Brain pericyte (primary cell): ENCODE measurements at places on chromosomes 5 and 9.

- no peak for DNase-seq
Observed at GRCh38 chr5:97670447-97670846, 487.4 kb upstream of the RIOK2 start.

- DNase-seq, result no peak
Observed at GRCh38 chr5:79984363-79984762, 6.7 kb downstream of the MTX3 start.

DNA sequence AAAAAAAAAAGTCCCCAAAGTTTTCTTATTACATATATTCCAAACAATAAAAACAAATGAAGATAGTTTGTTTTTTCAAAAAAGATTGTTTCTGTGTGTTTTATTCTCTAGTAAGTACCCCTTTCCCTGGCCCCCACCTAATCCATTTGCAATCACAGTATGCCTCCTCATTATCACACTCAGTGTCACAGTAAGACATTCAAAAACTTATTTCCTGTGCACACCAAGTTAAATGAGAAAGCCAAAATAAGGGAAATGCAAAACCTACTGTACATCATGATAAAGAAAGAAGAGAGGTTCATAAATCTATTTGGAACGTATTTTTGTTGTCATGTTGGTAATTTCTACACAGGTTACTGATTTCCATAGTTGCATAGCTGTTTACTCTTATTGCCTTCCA, 62.3 kb downstream of the ST8SIA4 start:
- DNase-seq, result no peak

DNA sequence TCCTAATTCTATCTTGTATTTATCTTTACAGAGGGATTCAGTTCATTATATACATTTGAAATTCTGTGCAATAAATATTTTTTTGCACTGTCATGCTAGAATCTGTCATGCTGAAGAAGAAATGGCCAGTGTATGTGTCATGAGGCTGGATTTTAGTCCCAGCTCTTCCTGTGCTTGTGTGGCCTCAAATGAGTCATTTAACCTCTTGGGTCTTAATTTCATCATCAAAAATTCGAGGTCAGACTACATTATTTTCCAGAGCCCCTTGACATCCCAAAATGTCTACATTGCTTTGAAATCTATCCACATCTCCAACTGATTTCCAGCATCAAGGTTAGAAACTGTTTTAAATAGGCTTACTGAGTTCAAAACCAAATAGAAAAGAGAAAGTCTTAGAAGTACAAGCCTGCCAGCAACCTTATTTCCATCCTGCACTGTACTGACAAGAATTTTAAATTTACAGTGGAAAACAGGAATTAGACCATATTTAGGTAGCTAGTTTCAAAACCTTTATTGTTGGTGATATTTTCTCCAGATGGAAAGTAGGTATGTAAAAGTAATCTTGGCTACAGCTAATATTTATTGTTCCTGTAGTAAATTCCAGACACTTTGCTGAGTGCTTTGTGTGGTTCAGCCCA, 96.7 kb upstream of the MAMDC2 start:
- no peak for DNase-seq

DNA sequence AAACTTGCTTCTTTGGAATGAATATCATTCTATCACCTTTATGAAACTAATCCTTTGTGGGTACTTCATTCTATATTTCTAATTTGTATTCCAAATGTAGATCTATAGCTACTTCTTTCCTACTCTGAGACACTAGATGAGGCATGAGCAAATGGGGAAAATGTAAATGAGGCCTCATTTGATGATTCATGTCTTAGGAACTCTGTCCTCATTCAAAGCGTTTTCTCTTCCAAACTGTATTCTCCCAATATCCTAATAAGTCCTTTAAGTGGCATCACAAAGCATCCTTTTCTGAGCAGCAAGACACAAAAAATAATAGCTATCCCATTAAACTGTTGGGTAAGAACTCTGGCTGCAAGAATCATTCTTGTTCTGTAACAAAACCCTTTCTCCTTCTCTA, 56.1 kb downstream of the TTLL11 start:
- DNase-seq, result no peak

DNA sequence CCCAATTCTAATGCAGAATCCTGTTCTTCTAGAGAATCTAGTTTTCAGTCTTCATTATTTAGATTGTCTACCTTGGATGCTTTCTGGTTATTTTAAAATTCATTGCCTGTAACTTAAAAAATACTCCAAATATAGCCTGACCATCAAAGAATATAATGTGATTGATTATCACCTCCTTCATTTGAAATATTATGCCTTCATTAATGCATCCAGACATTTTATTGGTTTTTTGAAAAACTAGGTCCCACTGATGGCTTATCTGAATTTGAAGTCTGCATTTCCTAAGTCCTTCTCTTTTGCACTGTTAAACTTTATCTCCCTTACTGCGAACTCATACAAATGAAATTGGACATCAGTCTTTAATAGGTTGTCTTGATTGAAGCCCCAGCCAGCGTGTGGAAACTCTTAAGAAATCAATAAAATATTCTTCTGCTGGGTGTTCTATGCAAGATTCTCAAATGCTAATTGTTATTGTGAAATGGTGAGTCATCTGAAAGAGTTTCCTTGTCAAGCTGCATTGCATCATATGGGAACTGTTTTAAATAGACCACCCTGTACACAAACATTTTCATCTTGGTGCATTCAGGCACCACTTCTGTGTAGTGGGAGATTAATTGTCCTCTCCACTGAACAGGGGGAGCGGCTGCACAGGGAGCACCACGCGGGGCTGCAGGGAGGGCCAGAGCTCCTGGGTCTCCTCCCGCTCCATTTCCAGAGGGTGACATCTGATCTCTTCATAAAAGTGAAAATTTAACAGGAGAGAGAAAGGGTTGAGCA, 92.3 kb upstream of the FANCC start:
- DNase-seq, result no peak

DNA sequence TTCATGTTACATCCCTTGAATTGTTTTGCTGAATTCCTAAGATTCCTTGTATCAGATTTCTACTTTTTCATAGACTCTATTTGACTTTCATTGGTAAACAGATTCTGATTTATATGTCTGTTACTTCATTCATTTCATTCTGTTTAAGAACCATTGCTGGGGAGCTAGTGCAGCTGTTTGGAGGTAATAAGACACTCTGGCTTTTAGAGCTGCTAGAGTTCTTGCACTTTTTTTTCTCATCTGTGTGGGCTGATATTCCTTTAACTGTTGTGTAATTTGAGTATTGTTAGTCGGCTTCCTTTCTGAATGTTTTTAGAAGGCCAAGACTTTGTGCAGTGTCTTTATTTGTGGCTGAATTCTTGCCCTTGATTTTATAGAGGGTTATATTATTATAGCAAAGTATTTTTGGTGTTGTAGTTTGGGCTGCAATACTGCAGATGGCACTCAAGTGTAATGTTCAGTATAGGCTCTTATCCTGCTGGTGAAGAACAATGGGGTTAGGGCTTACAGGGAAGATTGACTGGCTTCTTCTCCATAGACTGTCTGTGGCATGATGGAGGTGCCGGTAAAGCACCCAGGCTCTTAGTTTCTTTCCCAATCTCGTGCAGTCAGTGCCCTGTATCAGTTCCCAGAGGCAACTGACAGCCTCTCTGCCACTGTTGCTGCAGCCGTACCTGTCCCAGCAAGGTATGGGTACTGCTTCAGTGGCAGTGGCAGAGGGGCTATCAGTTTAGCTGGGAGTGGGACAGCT, 162.2 kb downstream of the OXCT1 start:
- peak; percentile 37 for DNase-seq

DNA sequence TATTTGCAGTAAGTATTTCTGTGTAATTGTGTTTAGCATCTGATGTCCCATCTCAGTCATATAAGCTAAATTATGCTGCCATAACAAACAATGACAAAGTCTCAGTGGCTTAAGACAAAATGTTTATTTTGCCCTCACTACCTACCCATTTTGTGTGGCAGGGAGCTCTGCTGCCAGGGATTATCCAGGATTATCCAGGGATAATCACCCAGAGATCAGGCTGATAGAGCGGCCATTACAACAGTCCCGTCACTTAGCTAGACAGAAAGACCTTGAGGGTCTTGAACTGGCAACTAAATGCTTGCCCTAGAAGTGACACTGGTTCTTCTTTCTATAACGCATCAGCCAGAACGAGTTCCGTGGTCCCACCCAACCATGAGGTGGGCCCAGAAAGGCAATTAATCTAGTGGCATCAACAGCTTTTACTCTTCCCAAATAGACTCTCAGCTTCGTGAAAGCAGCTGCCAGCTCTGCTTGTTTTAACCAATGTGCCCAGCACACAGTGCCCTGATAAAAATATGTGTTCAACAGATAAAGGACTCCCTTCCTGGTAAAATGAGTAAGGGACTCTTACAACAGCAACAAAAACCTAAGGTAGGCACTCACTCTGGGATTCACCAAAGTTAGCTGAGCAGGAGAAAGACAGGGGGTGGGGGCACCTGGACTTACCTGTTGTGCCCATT, 22.8 kb downstream of the CCDC69 start:
- DNase-seq, result no peak

DNA sequence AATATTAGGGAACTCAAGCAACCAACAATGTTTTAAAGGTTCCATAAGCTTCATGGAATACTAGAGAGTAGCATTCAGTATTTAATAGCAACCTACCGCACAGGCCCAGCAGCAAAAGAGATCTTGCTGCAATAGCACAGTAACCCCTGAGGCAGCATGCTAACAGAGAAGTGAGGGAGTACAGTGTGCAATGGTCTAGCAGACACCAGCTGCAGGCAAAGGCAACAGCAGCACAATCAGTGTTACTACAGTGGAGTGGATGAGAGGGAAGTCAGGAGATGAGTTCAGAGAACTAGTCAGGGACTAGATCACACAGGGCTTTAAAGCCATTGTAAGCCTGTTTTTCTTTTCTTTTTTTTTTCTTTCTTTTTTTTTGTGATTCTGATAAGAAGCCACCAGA, 2.8 kb downstream of the TICAM2 start:
- DNase-seq, result no peak

- no peak for DNase-seq
Observed at GRCh38 chr5:5979761-5980537, 398.4 kb downstream of the MED10 start.

DNA sequence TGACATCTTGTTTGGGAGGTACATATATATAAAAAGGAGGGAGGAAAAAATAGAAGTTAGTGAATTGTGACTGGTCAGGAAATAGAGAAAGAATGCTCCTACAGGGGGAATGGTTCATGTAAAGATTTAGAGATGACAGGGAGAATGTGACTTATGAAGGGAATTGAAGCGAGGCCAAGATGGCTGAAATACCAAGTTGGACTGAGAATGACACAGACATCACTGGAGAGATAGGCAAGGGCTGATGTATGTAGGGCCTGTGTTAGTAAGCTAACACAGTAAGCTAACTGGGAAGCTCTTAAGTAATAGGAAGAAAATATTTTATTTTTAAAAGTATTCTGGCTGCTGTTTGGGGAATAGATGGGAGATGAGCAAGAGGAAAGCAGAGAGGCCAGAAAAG, 286.3 kb downstream of the NNT start:
- no peak for DNase-seq

DNA sequence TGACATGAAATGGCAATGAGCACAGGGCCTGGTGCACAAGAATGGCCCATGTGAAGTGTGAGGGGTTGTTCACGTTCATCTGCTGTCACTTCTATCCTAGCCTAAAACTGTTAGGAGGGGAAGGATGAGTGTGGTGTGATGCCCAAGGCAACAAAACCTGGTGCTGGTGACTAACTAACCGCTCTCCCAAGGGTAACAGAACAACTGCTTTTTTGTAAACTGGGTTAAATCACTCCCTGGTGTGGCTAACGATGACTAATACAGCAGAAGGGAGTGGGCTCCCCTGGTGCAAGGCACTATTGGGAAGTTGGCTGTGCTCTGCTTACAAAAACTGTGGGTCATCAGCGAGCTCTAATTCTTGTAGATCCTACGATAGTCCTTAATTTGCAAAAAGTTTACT, 103.2 kb upstream of the VCAN start:
- peak; percentile 29 for DNase-seq

- peak; percentile 60 for DNase-seq
Observed at GRCh38 chr9:121956808-121957207, 136.3 kb downstream of the TTLL11 start.

DNA sequence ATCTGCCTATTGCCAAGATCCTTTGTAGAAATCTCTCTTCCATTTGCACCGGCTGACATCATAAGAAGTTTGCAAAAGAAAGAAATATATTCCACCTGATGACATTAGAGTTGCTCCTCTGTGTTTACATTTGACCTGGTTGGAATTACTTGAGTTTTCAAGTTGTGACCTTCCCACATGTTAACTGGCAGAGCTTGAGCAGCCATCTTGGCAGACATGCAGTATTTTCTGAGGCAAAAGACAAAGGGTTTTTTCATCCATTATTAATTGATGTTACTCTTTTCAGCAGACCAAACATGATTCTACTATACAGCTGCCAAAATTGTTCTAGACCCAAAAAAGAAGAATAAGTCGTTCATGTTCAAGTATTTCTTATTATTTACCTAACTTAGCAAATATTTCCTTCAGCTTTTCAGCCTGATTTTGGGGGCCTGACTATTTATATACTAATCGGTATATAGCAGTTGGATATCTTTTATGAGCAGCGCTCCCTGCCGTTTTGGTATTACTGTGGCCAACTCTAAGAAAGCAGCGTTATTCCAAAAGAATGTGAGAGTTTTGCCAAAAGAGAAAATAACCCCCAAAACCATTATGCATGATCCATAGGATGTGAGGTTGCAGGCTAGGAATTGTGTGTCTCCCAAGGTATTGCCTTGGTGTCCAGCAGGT, 212.9 kb downstream of the PBX3 start:
- DNase-seq, result no peak

DNA sequence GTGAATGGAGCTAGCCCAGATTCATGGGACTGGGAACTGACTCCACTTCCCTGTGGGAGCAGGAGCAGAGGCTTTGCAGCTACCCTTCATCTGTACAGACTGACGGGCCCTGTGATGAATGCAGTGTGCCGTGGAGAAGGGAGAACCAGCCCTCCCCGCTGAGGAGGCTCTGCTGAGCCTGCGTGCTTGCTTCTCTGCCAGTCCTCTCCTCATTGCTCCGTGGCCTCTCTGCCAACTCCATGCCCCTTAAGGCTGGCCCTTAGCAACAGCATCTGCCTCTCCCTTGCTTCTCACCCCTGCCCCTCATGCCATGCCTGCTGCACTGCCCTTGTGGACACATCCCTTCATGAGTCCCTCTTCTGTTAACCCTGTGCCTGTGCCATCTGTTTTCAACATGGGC, 53.6 kb downstream of the GADD45G start:
- no peak for DNase-seq

DNA sequence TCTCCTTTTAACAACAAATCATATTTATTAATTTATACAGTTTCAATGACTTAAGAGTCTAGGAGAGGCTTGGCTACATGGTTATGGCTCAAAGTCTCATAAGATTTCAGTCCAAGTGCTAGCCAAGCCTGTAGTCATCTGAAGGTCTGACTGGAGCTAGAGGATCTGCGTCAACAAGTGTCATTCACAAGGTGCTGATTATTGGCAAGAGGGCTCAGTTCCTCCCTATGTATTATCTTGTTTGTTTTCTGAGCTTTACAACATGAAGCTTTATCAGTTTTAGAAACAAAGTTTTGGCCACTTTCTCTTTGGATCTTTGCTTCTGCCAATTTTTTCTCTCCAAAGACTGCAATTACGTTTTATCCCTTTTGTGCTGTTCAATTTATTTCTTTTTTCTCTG, 94.7 kb downstream of the RICTOR start:
- no peak for DNase-seq
